Stimulated activated CD4-positive, alpha-beta T cell treated with anti-CD3 and anti-CD28 coated beads, Interleukin-15, amount 100 ng/mL, for 24 hours (primary cell): ENCODE measurements at places on chromosomes 2 and 18.

DNA sequence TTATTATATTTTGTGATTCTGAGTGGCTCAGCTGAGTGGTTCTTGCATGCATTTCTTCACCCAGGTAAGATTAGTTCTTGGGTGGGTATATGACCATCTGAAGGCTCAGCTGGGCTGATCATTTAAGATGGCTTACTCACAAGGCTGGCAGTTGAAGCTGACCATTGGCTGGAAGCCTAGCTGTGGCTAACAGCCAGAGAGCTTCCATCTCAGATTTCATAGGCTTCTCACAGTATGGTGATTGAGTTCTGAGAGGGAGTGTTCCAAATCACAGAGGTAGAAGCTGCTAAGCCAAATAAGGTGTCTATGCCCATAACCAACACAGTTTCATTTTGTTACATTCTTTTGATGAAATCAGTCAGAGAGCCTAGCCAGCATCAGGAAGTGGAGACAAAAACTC, 117.4 kb upstream of the RPRM start:
- DNase-seq, result no peak

DNA sequence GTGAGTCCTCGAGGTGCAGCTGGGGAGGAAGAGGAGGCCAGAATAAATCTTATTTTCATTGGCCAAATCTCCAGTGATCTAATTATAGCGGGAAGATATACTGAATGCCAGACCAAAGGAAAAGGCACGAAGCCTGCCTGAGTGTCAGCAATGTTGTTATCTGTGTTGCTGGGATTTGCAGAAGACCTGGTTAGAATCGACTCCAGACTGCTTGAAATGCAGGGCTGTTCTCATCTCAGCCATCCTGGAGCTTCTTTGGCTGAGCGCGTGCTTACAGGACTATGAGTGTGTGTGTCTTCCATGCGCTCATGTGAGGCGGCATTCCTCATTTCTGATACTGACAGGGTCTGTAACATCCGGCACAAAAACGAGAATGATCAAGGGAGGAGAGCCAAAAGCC, 81.2 kb downstream of the TSN start:
- no peak for DNase-seq

DNA sequence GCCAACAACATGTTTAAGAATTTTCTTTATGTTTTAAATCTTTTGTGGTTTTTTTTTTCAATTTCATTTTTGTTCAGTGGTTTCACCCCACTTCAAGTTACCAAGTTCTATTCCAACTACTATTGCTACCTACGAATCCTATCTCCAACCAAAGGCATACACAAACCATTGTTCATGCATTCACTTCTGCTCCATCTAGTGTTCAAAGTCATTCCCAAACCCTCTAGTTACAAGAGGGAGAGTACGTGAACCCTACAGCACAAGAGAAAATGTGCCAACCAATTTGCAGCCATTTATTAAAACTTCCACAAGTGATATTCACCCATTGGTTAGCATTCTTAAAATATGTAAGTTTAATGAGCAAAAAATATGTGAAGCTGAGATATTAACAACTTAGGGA, 295.1 kb upstream of the KYNU start:
- DNase-seq, result no peak

- no peak for DNase-seq
Measured at GRCh38 chr2:212539072-212539880, 674 bp upstream of the ERBB4 start.

- DNase-seq, result no peak
Measured at GRCh38 chr2:144234542-144234871, 285.4 kb downstream of the ZEB2 start.

GRCh38 chr18:48931680-48932461, 18.9 kb downstream of the SMAD7 start:
- peak; percentile 68 for DNase-seq

- no peak for DNase-seq
Measured at GRCh38 chr18:60134806-60135205, 235.0 kb downstream of the PMAIP1 start.

- no peak for DNase-seq
Measured at GRCh38 chr18:34592961-34593382, 117.1 kb upstream of the DTNA start.

DNA sequence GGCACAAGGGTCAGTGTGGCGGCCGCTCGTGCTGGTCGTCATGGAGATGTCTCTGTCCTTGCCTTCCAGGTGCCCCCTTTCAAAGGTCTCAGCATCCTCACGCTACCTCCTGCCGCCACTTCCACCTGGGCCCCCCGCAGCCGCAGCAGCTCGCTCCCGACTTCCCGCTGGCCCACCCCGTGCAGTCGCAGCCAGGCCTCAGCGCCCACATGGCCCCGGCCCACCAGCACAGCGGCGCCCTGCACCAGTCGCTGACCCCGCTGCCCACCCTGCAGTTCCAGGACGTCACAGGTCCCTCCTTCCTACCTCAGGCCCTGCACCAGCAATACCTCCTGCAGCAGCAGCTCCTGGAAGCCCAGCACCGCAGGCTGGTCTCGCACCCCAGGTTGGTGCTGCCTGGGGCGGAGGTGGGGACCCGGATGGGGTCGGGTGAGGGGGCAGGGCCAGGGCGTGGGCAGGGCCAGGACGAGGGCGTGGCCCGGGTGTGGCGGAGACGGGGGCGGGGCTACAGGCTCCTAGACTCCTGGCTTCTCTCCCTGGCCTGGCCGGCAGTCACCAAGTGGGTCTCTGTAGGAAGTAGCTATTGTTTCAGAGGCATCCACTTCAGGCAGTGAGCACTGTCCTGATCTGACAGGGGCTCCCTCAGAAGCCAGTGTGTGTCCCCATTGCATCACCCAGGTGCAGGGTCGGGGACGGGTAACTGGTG, 223.7 kb downstream of the LOXHD1 start:
- no peak for DNase-seq

GRCh38 chr2:9975805-9976447, 24.4 kb downstream of the GRHL1 start:
- DNase-seq, result peak; percentile 61

DNA sequence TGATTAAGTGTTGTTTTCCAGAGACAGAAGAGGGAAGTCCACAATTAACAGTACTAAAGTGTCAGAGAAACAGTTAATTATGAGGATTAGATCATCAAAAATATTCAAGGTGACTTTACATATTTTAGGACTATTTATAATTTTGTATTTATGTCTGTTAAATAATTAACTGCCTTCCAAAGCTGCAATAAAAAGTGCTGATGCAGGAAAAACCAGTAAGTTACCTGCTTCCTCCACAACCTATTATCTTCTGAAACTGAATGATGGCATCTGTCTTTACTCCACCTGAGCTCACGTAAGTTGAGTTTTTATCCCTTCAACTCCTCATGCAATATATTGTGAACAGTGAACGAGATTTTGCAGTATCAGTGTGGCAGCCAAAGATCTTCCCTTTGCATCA, 570.7 kb downstream of the THSD7B start:
- DNase-seq, result no peak

DNA sequence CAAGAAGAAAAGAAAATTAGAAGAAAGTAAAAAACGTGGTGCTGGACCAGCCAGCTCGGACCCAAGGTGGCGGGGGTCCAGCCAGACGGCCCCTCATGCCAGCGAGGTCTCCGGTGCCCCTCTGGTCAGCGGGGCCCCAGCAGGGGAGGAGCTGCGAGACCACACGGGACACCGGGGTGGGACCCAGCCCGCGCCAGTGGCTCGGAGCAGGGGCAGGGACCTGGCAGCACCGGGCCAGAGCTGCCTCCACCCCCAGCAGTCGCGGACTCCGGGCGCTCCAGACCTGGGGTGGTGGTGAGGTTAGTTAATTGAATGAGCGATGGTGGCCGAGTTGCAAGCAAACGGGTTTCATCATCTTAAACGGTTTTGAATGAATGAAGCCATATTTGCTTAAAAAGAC, 289.9 kb upstream of the MC4R start:
- no peak for DNase-seq

- no peak for DNase-seq
Measured at GRCh38 chr2:242058116-242058680, 188.7 kb downstream of the RTP5 start.

- DNase-seq, result no peak
Measured at GRCh38 chr18:74541703-74542555, 7.6 kb downstream of the CNDP1 start.

DNA sequence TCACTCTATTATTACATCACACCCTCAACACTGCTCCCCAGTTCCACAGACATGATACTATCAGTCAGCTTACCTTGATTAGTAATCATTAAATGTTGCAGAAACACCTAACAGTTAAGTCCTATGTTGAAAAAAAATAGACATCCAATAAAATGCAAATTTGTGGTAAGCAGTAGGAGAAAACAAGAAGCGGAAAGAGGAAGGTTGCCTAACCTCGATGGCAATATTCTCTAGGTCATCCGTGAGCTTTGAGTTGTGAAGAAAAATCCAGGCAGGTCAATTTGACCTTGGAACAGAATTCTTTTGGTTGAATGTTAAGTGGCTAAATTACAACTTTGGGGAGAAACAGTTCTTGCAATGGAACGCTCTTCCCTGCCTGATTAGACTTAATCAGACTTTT, 264.4 kb downstream of the AFF3 start:
- no peak for DNase-seq

GRCh38 chr2:235324324-235324723, 169.5 kb upstream of the AGAP1 start:
- no peak for DNase-seq

DNA sequence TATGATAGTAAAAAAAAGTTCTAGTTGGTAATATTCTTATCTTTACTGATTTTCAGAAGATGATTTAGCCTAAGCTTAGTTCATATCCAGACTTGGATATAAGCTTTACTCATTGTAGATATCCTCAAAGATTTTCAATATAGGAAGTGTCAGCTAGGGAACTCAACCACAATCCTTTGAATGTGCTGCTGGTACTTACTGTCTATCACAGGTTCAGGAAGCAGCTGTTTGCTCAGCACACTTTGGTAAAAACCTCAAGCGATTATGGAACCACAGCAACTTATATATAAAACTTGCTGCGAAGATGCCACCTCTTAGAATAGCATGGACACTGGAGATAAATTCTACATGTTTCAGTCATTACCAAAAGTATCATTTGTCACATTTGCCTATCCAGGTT, 60.1 kb upstream of the TNFRSF11A start:
- no peak for DNase-seq

DNA sequence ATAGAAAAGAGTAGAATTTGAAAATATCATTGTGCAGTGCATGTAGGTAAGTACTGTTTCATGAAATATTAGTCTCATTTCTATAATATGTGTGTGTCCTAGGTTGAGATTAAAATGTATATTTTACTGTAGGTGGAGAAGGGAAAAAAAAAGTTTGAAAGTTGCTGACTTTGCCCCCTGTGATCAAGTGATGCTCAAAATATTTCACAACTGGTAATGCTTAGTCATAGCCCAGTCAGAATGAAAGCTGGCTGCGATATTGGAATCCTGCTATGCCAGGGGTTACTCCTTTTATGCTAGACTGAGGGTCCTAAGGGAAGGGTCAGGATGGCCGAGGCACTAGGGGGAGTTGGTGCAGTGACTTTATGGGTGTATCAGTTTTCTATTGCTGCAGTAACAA, 19.5 kb upstream of the CFAP36 start:
- DNase-seq, result no peak

- no peak for DNase-seq
Measured at GRCh38 chr2:127083819-127084503, 23.0 kb downstream of the BIN1 start.

- DNase-seq, result no peak
Measured at GRCh38 chr18:37527395-37527794, 38.2 kb downstream of the CELF4 start.

DNA sequence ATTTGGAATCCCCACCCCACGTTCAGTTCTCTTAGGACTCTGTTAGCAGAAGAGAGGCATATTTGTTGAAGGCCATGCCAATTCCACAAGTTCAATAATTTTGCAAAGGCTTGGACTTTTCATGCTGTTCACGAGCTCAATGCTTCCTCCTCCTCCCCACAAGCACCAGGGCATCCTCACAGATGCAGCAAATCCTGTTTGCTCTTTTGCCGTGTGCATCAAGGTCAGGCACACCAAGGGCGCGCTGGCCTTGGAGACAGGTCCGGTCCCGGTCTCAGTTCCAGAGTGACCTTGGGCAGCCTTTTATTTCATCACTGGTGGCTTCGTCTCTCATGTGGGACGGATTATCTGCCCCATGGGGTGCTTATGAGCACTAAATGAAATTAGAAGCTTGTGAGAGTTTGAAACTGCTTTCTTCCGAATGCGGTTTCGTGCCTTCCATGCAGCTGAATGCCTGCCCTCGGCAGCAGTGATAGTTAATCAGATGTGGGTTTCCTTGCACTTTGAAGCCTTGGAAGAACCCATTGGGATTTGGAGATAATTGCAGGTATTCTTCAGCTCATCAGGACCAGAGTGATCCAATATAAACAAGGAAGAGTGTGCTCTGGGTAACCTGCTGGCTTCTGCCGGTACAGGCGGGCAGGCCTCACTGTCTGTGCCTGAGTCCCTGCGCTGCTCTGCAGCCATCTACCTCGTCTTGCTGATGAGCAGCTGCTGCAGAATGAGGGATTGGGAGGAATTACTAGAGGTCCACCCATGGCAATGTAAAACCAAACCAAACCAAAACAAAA, 140.8 kb downstream of the SH3BP4 start:
- DNase-seq, result no peak

DNA sequence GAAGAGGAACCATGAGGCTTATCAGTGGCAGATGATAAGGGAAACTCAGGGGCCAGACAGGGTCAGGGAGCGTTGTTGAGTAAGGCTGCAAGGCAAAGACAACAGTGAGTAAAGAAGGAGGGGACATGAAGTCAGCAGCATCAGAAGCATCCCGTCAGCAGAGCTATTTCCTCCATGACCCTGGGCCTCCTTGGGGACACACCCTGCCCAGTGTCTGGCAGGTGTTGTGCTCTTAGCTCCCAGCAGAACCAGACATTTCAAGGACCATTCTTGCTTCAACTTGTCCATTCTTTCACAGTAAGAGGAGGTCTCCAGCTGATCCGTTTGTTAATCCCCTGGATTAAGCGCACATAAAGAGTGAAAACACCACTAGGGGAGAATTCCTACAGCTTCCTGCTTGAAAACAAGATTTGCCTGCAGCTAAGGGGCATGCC, 88.7 kb upstream of the MEIS1 start:
- DNase-seq, result no peak

DNA sequence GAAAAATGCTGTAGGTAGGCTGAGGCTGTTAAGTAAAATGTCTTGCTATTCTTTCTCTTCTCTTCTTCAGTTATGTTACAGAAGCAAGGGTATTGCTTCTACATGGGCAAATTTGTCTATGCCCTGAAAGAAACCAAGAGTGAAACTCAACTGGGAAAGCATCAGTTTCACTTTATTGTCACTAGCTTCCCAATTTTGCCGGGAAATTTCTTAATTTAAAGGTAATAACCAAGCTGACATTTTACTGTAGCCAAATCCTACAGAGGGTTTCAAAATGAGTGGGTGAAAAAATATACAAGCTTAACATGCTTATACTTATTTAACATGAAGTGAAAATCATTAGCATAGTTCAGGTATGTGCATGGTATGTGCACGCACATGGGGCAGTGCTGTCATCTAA, 3.2 kb downstream of the TANK start:
- DNase-seq, result no peak
